ENCODE measurements at places on chromosomes 11 and 22.

- no peak for DNase-seq
Observed at GRCh38 chr11:110629594-110629993, 82.6 kb downstream of the ARHGAP20 start.

DNA sequence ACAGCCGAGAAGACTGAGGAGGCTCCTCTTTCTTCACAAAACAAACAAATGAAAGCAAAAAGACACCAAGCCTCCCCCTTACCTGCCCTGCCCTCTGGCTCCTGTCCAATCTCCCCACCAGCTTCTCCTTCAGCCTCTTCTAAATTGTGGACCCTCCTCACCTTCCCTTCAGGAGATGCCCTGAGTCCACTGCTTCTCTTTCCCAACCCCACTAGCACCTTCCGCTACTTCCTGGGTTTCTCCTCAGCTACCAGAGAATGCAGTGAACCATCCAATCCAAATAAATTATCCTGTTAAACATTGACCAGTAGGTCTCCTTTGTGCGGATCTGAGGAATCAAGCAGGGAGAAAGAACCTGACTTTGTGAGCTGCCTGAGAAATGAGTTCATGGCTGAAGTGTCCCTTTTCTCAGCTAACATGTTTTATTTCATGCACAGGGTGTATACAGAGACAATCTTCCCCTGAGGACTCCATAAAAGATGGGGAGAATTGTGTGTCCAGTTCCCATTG, 63.2 kb upstream of the VPREB1 start:
- DNase-seq = no peak

- no peak for DNase-seq
Observed at GRCh38 chr11:9070749-9071491, 20.5 kb downstream of the SCUBE2 start.

DNA sequence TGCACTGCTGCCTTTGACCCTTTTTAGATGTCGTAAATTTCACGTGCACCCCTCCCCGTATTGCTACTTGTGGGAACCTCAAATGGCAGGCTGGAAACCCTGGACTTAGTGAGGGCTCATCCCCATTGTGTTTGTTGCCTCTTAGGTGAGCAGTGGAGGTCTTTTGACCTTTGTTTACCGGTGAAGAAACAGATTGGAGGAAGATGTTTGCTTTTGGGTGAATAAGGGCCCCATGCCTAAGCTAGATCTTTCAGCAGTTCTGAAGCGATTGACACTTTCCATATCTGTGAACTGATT, 782 bp downstream of the SMARCB1 start:
- no peak for DNase-seq

- DNase-seq = no peak
Observed at GRCh38 chr11:69935941-69936505, 116.8 kb upstream of the FGF3 start.

DNA sequence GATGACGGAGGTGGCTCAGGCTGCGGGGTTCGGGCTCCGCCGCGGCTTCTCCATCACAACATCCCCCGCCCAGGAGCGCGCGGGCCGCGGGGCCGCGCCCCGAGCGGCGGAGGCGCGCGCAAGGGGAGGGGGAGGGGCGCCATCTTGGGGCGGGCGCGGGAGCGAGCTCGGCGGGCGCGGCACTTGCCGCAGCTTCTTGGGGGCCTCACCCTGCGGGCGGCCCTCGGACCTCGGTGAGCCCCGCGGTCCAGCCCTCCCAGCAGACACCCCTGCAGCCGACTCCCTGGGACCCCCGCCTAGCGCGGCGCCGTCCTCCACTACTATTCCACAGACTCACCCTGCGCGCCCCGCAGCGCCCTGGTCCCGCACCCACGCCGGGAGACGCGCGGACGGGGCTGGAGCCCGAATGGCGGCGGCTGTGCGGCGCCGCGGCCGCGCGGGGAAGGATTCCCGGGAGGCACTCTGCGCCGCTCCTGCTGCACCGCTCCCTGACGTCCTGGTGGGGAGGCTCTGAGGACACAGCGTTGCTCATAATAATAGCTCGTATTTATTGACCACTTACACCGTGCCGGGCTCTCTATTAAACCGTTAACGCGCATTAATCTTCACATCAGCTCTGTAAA, at the start of gene APBB1:
Gene APBB1, minus strand, starts transcription at position 86 of the 623 bp plus-strand sequence. CDS start 7,747 bp downstream, outside the sequence.
- DNase-seq = peak; percentile 60

DNA sequence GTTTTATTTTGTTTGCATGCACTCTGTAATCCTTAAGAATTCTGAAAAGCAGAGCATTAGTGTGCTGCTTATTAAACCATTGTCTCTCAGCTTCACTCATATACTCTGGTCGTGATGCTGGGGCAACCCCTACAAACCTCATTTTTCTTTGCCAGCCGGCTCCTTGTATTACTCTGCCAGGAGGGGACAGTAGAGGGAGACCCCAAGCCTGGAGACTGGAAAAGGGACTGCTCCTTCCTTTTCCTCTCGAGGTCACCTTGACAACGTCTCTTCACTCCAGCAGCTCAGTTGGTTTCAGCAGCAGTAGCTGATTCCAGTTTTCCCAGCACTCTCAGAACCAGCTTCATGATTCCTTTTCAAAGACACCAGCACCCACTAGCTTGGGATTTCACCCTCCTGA, 2.8 kb upstream of the JHY start:
- no peak for DNase-seq

All from iris pigment epithelial cell (primary cell).